Glomerular endothelial cell (primary cell): ENCODE measurements at places on chromosomes 13 and 19.

DNA sequence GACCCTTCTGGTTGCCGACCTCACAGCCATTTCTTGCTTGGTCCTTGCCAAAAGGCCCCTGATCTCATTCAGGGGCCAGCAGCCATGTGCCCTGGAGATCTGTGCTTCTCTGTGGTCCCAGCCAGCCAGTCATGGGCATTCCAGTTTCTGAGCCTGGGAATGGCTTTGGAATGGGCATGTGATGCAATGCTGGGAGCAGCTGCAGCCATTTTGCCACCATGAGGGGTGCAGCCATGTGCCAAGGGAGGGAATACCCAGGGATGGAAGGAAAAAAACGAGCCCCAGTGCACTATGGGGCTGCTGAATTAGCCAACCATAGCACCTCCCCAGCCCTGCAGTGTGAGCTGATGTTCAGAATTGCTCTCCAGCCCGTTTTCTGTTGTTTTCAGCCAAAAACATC is 26.3 kb downstream of the F2RL3 start:
- DNase-seq, result no peak

DNA sequence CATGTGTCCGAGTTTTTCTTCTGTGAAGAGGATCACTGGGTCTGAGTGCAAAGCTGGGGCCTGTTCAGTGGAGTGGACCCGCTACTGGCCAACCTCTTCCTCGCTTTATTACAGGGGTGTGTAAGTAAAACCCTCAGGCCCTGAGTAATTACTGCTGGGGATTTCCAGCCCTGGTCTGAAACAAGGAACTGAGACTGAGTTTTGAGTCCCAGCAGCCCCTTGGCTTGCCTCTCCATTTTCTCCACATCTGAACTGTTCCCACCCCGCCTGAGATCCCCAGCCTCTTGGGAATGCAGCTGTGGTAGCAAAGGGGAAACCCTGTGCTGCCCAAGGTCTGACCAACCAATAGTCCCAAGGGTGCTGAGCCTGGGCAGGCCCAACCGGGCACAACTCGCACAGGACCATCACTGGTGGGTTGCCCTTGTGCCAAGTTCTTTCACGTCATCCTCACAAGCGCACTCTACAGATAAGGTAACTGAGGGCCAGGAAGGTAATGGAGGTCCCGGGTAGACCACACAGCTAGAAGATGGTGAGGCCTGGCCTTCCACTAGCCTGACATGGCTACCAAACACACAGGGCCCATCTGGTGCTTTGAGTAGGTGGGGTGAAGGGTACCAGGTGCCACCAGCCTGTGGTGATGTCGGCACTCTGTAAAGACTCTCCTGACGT is 13.7 kb upstream of the SLC35E1 start:
- DNase-seq, result no peak

GRCh38 chr19:867301-867793 is 7.9 kb downstream of the CFD start:
- DNase-seq, result no peak

DNA sequence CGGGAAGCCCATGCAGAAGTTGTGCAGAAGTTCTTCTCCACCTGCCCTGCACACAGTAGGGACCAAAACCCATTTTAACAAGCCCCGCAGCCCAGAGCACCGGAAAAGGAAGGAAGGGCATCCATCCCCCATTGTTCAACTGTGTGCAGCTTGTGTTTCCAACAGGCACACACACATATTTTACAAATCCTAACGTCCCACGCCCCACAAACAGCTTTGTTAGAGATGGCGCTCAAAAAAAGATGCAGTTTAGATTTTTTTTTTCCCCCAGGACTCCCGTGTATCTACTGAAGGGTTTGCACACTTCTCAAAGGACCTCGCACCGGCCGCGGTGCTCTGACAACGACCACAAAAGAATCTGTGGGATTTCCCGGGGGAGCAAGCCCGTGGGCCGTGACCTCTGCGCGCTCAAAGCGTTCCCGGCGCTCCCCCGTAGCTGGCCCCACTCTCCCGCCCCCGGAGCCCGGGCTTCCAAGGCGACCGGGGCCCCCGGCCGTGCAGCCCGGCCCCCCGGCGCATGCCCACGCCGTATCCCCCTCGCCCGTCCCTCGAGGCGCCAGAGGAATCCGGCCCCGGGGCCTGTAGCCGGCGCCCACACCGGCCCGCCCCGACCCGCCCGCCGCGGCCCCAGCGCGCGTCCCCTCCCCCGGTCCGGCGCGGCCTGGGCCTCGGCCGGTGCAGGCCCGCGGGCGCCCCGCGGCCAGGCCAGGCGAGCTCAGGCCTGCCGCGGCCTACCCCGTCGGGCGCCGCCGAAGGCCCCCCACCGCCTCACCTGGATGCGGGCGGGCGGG is 523 bp downstream of the ELAVL1 start:
- DNase-seq, result no peak
